Stimulated activated CD4-positive, alpha-beta T cell treated with anti-CD3 and anti-CD28 coated beads, TNF-alpha, amount 100 ng/mL, for 1 hour (primary cell): ENCODE measurements at places on chromosomes 13 and 19.

GRCh38 chr19:28737021-28737895, 475.7 kb downstream of the UQCRFS1 start:
- DNase-seq = no peak

DNA sequence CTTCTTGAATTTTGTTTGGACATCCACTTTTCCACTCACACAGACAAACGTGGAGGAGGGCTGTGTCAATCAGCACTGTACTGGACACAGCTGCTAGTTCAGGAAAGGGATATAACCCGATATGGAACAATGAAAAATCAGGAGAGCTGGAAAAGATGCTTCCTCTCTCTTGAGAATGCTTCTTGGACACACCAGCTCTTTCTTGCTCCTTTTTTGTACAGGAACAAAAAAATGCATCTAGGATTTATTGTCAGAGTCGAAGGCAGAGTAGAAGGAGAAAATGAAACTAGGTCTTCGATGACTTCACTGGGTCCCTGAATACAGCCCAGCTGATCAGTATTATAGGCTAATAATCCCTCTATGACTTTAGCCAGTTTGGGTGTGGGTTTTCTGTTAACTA, 62.2 kb downstream of the PEG3 start:
- no peak for DNase-seq

DNA sequence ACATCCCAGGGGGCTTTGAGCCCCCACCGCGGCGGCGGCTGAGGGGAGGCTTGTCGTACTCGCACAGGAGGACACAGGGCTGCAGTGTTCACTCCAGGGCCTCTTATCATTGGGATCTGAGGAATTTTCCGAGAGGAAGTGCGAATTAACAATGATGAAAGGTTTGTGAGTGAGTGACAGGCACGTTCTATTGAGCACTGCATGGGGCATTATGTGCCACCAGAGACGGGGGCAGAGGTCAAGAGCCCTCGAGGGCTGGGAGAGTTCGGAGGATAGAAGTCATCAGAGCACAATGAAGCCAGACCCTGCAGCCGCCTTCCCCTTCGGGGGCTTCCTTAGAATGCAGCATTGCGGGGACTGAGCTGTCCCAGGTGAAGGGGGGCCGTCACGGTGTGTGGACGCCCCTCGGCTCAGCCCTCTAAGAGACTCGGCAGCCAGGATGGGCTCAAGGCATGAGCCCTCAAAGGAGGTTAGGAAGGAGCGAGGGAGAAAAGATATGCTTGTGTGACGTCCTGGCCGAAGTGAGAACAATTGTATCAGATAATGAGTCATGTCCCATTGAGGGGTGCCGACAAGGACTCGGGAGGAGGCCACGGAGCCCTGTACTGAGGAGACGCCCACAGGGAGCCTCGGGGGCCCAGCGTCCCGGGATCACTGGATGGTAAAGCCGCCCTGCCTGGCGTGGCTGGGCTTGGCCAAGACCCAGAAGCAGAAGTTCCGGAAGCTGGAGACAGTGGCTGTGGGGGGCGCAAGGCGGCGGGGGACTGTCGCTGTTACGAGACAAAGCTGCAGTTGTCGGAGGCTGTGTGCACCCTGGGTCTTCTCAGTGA, 53.9 kb downstream of the MCF2L start:
- no peak for DNase-seq

- peak; percentile 43 for DNase-seq
Observed at GRCh38 chr19:35557539-35558399, 5.7 kb downstream of the ATP4A start.

GRCh38 chr13:44244288-44244687, 129.3 kb upstream of the SERP2 start:
- no peak for DNase-seq

- DNase-seq = no peak
Observed at GRCh38 chr13:105220063-105220462, 1315.4 kb downstream of the EFNB2 start.

DNA sequence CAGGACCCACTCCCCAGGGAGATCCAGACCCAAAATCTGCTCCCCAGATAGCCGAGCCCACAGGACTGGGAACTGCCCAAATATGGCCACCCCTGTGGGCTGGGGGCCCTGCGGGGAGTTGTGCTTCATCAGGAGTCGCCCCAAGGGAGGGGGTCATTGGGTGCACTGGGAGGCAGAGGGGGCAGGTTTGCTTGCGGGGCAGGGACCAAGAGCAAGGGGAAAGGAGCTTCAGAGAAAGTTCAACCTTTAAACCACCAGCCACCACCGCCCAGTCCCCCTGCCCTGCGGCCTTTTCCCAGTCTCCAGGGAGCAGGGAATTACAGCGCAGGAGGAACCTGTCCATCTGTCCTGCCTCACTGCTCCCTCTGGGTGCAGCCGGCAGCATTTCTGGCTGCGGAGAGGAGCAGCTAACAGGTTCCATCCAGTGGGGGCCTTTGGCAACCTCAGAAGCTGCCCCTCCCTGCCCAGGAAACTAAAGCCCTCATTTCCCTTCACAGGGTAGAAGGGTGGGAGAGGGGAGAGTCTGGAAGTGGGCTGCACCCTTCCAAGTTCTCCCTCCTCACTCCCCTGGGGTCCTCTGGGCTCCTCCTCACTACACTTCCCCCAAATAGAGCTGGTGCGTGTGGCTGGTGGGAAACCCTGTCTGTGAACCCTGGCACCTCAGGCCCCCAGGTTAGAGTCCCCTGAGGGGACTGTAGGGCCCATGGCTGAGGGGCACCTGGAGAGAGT, 13.8 kb upstream of the ASF1B start:
- no peak for DNase-seq

GRCh38 chr13:99270518-99270917, 12.3 kb upstream of the GPR18 start:
- DNase-seq = no peak

DNA sequence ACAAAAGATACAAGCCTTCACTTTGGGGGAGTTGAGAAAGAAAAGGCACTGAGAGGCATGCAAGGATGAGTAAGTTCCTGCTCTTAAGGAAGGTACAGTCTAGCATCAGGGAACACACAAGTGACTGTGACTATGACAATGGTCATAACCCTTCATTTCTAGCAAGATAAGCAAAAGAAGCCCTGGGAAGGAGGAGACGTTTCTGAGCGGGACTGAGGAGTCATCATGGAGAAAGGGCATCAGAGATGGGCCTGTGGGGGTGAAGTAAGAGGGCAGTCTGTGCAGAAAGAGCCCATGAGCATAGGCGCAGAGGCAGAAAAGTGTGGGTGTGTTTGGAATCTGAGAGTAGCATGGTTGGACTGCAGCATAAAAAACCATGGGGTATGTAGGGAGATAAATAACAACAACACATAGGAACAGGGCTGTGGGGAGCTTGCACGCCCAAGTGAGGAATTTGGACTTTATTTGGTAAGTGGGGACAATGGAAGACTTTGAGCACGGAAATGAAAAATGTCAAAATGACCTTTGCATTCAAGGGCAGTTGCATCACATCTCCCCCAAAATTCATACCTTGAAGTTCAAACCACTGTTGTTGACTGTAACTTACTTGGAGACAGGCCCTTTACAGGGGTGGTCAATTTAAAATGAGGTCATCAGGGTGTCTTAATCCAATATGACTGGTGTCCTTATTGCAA, 86.7 kb downstream of the MBNL2 start:
- no peak for DNase-seq

GRCh38 chr13:108779308-108779707, 149.9 kb downstream of the MYO16 start:
- DNase-seq = no peak

- DNase-seq = no peak
Observed at GRCh38 chr13:46297361-46297811, 85.7 kb downstream of the LRRC63 start.

DNA sequence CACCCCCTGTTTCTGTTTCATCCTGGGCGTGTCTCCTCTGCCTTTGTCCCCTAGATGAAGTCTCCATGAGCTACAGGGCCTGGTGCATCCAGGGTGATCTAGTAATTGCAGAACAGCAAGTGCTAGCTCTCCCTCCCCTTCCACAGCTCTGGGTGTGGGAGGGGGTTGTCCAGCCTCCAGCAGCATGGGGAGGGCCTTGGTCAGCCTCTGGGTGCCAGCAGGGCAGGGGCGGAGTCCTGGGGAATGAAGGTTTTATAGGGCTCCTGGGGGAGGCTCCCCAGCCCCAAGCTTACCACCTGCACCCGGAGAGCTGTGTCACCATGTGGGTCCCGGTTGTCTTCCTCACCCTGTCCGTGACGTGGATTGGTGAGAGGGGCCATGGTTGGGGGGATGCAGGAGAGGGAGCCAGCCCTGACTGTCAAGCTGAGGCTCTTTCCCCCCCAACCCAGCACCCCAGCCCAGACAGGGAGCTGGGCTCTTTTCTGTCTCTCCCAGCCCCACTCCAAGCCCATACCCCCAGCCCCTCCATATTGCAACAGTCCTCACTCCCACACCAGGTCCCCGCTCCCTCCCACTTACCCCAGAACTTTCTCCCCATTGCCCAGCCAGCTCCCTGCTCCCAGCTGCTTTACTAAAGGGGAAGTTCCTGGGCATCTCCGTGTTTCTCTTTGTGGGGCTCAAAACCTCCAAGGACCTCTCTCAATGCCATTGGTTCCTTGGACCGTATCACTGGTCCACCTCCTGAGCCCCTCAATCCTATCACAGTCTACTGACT, at the start of gene KLK3:
Gene KLK3, plus strand, starts transcription at position 280 of the 775 bp plus-strand sequence. Its CDS starts 41 bp downstream, at position 321.
- no peak for DNase-seq

GRCh38 chr13:94195715-94196114, 283.8 kb downstream of the DCT start:
- no peak for DNase-seq

DNA sequence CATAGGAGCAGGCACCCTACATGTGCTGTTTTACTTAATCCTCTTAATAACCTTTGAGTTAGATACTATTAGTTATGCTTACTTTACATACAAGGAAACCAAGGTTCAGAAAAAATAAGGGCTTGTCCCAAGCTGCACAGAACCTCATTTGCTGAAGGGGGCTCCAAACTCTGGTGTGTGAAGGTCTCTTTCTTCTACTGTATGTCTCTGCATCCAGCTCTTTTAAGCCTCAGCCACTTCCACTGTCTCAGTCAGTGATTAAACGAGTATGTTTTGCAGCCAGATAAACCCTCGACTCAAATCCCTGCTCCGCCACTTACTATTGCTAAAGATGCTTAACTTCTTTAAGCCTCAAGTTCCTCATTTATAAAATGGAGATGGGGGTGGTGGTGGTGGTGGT, 112.4 kb upstream of the WASF3 start:
- no peak for DNase-seq

DNA sequence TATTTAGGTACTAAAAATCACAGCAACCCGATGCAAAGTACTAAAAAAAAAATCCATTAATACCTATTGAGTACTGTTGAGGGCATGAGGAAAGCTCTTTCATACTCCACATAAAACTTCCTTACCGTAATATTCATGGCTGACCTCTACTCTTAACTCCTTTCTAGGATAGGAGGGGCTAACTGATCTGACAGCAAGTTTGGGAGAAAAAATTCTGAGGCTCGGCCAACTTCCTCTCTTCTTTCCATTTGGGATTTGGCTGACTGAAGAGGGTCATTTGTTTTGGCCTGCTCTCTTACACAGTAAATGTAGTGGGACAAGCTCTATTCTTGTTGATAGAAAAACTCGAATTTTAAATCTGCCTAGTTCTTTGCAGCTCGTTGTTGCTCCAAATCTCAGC, 9.4 kb upstream of the USPL1 start:
- no peak for DNase-seq

GRCh38 chr19:9903336-9903735, 33.0 kb downstream of the OLFM2 start:
- DNase-seq = no peak

- DNase-seq = no peak
Observed at GRCh38 chr19:48830088-48830487, 6.2 kb downstream of the HSD17B14 start.

GRCh38 chr13:102598061-102598460, 1.3 kb downstream of the TPP2 start:
- no peak for DNase-seq

DNA sequence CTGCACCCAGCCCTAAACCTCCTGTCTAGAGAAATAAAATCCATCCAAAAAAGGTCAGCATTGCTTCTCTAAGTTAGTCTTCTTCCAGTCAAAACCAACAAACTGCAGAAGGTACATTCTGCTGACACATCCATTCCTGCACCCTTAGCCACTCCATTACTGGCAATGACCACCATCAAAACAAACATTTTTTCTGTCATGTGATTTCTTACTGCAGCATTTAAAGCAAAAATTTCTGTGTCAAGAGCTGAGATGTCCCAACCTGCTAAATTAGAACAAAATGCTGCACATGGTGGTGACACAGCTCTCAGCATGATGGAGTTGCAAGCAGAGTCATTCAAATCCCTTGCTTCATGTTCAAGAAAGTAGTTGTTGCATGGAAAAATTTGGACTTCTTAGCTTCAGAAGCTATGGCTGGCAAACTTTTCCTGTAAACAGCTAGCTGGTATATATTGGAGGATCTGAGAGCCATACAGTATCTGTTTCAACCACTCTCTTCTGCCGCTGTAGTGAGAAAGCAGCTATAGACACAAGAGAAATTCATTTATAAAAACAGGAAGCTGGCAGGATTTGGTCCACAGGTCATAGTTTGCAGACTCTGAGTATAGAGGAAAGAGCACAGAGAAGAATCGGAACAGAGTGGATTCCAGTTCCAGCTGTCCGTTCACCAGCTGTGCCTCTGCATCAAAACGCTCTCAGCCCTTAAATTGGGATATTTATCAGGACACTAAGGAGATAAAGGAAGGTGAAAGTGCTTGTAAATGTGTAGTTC, 17.4 kb downstream of the RUBCNL start:
- no peak for DNase-seq

GRCh38 chr13:20415694-20416107, 110.0 kb downstream of the CRYL1 start:
- no peak for DNase-seq

DNA sequence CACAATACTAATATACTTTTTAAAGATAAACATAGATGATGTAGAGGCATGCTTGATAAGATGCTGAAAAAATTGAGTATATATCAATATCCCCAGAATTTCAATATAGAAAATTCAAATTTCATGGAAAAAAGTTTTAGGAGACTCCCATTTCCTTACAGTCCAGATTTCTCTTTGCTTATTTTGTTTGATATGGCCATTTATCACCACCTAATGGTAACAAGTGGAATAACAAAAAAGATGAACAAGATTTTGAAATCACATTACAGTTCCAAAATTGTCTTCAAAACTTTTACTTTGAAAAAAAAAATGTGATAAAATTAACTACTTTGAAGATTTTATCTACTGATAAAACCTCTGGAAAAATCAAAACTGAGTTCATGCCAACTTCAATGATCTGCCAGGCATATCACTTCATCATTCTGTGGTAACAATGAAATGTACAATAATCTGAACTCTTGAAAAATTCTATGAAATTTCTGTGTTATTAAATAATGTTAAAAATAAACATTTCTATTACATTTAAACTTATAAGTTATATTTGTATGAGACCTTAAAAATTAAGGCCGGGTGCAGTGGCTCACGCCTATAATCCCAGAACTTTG, 17.5 kb downstream of the MIPEP start:
- no peak for DNase-seq
